ENCODE measurements at places on chromosomes 6 and 20.

- no peak for DNase-seq
Measured at GRCh38 chr6:1426416-1426815, 37.0 kb downstream of the FOXF2 start.

GRCh38 chr20:38782275-38782674 lies 23.2 kb upstream of the PPP1R16B start:
- DNase-seq: no peak

DNA sequence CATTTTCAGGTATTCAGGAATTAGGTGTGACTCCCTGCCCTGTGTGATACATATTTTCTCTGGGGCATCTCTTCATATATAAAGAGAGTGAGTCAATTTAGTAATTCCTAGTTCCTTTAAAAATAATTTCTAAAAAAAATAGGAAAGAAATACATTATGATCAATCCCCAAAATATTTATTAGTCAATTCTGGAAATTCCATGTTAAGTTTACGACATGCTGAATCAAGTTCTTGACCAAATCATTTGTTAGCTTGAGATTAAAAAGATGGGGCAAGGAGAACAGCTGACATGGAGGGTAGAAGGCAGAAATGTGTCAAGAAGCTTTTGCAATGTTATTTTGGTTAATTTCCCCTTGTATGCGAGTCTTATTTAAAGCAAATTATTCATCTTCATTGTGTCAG lies 22.7 kb upstream of the PRDM1 start:
- no peak for DNase-seq

DNA sequence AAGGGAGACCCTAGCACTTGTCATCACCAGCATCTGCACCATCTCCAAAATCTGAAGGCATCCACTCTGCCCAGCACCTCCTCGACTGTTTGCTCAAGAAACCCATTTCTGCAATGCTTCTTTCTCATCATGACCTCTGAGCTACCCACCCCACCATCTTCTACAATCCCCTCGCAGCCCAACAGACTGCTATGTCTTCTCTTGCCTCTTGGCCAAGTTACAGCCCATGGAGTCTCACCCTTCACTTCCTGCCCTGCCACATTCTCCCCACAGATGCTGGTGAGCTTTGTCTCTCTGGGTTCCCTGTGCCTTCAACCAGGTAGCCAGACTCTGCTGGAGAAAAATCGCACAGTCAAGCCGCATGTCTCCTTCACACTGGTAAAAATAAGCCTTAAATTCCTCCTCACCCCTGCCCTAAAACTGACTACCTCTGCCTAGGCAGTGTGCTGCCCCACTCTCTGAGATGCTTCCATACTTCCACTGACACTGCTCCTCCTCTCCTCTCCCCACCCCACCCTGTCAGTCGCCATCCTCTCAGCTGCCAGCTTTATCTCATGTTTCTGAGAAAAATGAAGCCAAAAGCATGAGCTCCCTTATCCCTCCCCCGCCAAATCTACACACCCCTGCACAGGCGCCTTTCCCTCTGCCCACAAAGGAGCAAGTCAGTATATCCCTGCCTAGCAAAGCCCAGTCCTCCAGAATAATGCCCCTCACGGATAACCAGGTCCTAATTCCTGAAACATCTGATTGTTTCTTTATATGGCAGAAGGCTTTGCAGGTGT lies 2.3 kb upstream of the TXNDC5 start:
- DNase-seq: no peak

DNA sequence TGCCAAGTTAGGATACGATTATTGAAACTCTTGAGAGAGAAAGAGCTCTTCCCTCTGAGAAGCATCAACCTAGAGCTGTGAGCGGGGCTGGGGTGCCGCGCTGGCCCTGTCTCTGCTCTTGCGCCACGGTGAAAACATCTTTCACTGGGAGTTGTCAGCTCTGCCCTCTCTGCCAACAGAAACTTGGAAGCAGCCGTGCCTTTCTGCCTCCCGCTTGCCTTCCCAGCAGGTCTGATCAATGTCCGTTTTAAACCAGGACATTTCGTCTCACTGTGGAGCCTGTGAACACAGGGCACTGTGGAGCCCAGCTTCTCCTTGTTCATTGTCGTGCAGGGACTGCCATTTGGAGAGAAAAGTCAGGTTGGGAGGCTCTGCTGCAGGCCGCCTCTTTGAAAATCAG lies 249.2 kb upstream of the PMEPA1 start:
- no peak for DNase-seq

- DNase-seq: no peak
Measured at GRCh38 chr6:13038315-13038714, 290.0 kb downstream of the TBC1D7 start.

- DNase-seq: no peak
Measured at GRCh38 chr20:58086763-58087561, 141.5 kb downstream of the ANKRD60 start.

GRCh38 chr6:124742971-124743370 lies 219.3 kb upstream of the RNF217 start:
- no peak for DNase-seq

GRCh38 chr6:129130106-129130505 lies 247.2 kb downstream of the LAMA2 start:
- DNase-seq: no peak

DNA sequence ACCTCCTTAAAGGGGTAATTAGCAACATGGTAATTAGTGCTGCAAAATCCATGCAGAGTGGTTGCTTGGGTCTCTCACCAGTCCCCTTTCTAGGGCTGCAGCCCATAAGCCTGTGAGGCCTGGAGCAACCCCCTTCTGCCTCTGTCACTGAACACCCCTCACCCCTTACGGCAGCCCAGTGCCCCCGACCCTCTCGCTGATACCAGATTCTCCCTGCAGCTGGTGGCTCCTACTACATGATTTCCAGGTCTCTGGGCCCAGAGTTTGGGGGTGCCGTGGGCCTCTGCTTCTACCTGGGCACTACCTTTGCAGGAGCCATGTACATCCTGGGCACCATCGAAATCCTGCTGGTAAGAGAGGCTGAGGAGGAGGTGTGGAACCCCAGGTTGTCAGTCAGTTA lies 8.0 kb downstream of the SLC12A5 start:
- DNase-seq: no peak

DNA sequence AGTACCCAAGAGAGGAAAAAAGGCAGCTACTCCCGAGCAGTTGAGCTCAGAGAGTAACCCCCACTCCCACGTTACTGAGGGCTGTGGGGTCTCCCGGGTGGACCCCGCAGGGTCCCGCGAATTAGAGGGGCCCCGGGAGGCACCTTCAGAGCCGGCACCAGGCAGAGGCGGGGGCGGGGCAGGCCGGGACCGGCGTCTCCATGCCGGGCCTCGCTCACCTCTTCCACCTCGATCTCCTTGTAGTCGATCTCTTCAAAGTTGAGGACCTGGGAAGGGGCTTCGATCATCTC lies 381 bp downstream of the MAP3K7 start:
- DNase-seq: peak; percentile 81

DNA sequence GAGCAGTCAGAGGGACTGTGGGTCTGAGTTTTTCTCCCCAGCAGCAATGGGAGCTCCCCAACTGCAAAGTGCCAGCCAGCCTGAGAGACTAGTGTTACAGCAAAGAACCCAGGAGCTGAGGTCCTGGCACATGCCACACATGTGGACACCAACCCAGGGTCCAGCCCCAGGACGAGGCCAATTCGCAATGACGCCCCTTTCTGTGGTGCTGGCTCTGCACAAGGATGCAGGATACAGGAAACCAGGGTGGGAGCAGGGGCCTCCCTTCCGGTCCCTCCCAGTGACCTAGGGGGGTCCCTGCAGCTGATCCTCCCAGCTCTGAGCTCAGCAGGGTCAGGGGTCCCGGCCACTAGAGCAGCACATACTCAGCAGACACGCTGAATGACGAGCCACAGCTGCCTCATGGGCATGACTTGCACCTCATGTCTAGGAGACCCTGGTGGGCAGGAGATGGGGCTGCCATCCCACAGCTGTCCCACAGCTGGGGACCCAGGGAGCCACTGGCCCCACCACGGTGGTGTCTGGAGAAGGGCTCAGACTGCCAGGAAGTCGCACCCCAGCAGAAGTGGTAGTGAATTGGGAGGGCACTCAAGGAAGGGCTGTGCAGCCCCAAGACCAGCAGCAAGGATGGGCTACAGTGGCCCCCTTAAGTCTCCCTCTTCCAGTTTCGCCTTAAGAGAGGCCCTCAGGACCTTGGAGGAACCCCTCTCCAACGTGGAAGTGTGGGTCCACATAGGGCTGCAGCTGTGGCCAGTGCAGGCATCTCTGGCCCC lies 3.6 kb downstream of the ARFRP1 start:
- DNase-seq: peak; percentile 58

DNA sequence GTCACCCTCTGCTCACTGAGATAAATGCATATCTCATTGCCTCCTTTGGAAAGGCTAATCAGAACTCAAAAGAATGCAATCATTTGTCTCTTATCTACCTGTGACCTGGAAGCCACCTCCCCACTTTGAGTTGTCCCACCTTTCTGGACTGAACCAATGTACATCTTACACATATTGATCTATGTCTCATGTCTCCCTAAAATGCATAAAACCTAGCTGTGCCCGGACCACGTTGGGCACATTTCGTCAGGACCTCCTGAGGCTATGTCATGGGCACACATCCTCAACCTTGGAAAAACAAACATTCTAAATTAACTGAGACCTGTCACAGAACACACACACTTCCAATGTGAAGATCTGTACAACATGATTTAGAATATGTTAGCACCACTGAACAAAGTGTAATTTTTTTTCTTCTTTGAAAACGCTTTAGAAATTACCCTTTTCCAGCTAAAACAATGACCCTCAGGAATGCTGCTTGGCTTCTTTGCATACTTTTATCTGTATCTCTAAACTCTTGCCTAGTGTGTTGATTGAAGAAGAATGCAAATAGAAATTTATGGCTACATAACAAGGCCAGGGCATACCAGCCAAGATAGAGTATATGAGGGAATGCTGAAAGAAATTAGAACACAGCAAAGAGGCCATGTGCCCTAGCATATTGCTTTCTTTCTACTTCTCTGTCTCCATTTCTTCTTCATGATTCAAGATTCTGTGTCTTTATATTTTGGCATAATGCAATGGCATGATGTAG lies 84.6 kb upstream of the DST start:
- no peak for DNase-seq

GRCh38 chr6:99838607-99839006 lies 155.4 kb downstream of the MCHR2 start:
- no peak for DNase-seq

- no peak for DNase-seq
Measured at GRCh38 chr6:135289816-135290215, 108.7 kb downstream of the MYB start.

DNA sequence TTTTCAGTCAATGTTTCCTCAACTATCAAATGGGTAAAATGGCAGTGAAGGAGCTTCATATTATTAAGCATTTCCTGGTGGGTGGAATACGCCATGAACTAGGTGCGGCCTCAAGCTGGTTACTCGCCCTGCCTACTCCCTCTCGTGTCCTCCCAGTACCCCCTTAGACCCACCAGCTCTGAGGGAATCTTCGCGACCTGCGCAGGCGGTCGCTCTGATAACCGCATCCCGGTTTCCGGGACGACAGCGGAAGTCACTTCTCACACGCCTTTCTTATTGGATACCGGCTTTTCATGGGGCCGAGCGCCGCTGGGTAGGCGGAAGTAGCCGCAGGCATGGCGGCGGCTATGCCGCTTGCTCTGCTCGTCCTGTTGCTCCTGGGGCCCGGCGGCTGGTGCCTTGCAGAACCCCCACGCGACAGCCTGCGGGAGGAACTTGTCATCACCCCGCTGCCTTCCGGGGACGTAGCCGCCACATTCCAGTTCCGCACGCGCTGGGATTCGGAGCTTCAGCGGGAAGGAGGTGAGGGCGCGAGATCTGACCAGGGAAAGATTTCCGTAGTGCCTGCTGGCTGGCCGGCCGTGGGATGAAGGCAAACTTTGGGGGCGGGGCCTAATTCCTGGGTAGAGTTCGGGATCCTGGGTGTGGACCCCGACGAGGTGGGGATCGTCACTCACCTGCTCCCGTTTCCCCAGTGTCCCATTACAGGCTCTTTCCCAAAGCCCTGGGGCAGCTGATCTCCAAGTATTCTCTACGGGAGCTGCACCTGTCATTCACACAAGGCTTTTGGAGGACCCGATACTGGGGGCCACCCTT lies at the start of gene PIGT:
PIGT (plus strand) TSS at position 320 of the 816 bp plus-strand sequence; CDS start at position 336, 16 bp downstream.
- DNase-seq: peak; percentile 97

- DNase-seq: no peak
Measured at GRCh38 chr6:123810214-123810613, 6.5 kb downstream of the NKAIN2 start.

- DNase-seq: no peak
Measured at GRCh38 chr6:119226089-119226488, 123.5 kb downstream of the MAN1A1 start.

DNA sequence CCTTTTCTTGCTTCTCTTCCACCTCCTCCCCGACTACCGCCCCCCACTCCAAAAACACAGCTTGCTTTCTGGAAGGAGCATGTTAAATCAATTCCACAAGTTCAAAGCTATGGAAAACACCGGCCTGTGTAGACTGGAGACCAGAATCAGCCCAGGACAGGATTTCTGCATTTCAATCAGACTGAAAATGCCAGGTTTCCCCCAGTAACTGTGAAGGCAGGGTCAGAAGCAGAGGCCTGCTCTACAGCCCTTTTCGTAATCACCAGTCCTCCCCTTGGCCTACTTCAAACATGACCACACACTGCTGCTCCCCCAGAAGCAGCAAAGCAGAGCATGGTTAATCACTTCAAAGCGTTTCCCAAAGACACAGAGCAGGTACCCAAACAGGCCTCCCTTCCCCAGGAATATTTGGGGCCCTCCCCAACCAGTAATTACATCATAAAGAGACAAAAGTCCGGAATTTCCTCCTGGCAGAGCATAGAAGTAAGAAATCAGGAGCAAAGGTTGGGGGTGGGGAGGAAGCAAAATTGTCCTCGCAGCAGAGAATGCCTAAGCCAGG lies 38.4 kb downstream of the ZMYND8 start:
- DNase-seq: no peak

GRCh38 chr20:23360531-23360930 lies 1.5 kb upstream of the GZF1 start:
- DNase-seq: no peak

- DNase-seq: no peak
Measured at GRCh38 chr6:126535595-126535994, 195.7 kb downstream of the CENPW start.

GRCh38 chr20:37384683-37385174 lies 38.8 kb downstream of the SRC start:
- DNase-seq: peak; percentile 92

GRCh38 chr20:50152394-50153152 lies 950 bp downstream of the PEDS1 start:
- no peak for DNase-seq

DNA sequence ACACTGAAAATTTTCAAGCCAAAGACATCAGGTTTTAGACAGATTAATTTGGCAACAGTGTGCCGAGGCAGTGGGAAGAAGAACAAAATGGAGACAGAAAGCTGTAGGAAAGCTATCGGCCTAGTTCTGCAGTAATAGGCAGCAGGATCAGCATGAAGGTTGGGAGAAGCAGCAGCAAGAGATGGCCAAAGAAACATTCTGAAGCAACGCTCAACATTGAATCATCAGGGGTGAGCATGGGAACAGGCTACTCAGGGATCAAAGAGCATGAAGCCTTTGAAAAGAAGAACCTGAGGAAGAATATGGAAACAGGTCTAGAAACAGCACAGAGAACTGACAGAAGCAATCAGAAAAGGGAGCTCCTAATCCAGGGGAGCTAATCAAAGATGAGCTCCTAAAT lies 7.1 kb upstream of the DST start:
- DNase-seq: no peak
